Daoy (cell line): ENCODE measurements at places on chromosomes 11 and 22. TPM values are rescaled to one million over a fixed set of nuclear protein-coding genes. Genes with fewer than 3 reads are reported as not detected.
A peak's percentile ranks its signal among the peaks of the same experiment; 100 is the strongest.

The ACRV1 gene
- total RNA-seq, result 1.4 TPM in 1 of 2 replicates, not detected in the other

The SLC3A2 gene
- total RNA-seq, result 137 and 170 TPM in 2 replicates

DNA sequence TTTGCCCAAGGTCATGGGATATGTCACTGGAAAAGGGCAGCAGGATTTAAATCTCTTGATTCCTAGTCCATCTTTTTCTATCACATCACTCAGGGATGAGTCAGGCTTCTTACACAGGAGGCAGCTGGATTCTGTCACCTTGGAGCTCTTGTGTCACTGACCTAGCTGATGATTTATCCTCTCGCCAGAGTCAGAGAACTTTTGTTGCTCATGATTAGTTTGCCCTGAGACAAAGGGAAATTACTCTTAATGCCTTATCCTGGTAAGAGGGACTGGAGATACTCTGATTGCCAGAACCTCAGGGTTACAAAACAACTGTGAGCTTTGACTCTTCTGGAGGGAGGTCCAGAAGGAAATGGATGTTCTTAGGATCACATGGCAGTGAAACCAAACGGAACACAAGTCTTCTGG lies 10.1 kb downstream of the COA4 start:
- peak; percentile 66 for DNase-seq

DNA sequence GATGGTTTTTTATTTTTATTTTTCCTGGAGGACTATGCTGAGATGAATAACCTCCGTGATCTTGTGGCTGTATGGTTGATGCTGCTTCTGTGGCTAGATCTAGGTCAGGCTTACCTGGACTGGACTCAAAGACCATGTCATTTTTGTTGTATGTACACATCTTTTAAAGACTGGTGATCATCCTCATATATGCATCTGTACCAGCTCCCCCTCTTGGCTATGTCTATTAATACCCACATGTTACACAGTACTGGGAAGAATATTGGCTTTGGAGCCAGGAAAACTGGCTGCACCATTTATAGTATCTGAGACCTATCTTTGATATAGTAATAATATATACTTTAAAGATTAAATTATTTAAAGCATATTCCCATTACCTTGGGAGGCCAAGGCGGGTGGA lies 18.4 kb upstream of the PITPNB start:
- DNase-seq, result no peak

- DNase-seq, result peak; percentile 1
Measured at GRCh38 chr11:61851113-61851899, 23.2 kb downstream of the FADS2 start.

DNA sequence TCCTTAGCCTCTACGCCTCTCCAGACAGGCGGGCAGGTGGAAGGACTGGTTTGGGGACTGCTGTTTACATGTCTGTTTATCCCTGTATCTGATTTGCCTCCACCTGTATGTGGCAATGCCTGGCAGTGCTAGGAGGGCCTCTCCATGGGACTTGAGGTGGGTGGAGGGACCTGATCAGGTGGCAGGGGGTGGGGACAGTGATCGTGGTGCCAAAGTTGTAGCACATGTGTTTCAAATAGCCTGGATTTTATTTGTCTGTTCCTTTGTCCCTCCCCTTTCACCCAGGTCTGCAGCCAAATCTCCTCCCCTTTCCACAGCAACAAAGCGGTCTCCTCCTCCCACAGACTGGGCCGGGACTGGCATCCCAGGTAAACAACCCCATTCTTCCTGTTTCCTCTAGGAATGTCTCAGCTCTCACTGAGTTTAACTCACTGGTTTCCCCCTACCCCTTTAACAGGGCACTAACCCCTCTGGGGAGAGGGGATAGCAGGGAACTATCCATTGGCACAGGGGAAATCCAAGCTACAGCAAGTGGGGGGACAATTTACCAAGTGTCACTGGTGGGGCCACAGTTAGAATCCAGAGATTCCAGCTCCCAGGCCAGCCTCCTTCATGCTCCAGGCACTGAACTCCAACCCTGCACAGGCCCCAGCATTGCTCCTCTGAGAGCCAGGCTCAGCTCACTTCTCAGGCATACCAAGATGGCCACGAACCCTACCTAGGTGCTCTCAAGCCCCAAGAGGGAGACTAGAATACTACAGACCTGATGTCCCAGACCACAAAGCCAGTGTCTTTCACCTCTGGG lies 22.9 kb upstream of the TLCD5 start:
- no peak for DNase-seq
